Heart right ventricle (tissue), 16 donors: ENCODE measurements at places on chromosomes 5 and 9. TPM values are rescaled to one million over a fixed set of nuclear protein-coding genes. Genes with fewer than 3 reads are reported as not detected.

DNA sequence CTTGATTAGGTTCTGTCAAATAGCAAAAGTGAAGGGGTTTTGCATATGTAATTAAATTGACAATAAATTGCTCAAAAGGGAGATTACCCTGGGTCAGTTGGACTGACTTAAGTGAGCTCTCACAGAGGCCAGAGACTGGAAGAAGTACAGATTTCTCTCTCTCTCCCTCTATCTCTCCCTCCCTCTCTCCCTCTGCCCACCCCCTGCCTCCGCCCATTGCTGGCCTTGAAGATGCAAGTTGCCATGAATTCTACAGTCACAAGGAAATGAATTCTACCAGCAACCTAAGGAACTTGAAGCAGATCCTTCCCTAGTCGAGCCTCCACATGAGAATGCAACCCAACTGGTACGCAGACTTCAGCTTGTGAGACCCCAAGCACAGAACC lies 119.2 kb downstream of the LPAR1 start:
- peaks cover 9% of the 10 kb centered on the region for H3K4me1 ChIP-seq
- no peak for DNase-seq
- H3K27me3 ChIP-seq, result no peaks in the 10 kb centered on the region
- no peak overlapping the region for H3K4me3 ChIP-seq
- H3K36me3 ChIP-seq, result no peaks in the 10 kb centered on the region

- no peaks in the 10 kb centered on the region for H3K36me3 ChIP-seq
- no peak for DNase-seq
- no peak overlapping the region for H3K27ac ChIP-seq
These were observed 666.4 kb upstream of the CTNND2 start for GRCh38 chr5:12570688-12571087.

Gene FAM153A
- total RNA-seq, result 1.6 TPM

GRCh38 chr5:39430461-39430860 lies 5.7 kb upstream of the DAB2 start:
- H3K27ac ChIP-seq, result no peak overlapping the region
- H3K36me3 ChIP-seq, result no peaks in the 10 kb centered on the region
- DNase-seq, result no peak
- peaks cover 19% of the 10 kb centered on the region for H3K4me1 ChIP-seq
